ENCODE measurements at places on chromosomes 6 and 20.

GRCh38 chr6:131096786-131097185 lies 33.7 kb upstream of the EPB41L2 start:
- no peak for DNase-seq

- no peak for DNase-seq
Observed at GRCh38 chr6:6707143-6707542, 118.6 kb downstream of the LY86 start.

GRCh38 chr6:13248053-13248452 lies 80.3 kb downstream of the TBC1D7 start:
- no peak for DNase-seq

GRCh38 chr6:104855507-104855906 lies 4.2 kb downstream of the HACE1 start:
- DNase-seq = no peak

GRCh38 chr6:147397306-147397705 lies 111.2 kb upstream of the SAMD5 start:
- no peak for DNase-seq

- no peak for DNase-seq
Observed at GRCh38 chr20:49326026-49326425, 48.2 kb upstream of the ZNFX1 start.

GRCh38 chr6:137964876-137965275 lies 97.8 kb downstream of the TNFAIP3 start:
- DNase-seq = no peak

DNA sequence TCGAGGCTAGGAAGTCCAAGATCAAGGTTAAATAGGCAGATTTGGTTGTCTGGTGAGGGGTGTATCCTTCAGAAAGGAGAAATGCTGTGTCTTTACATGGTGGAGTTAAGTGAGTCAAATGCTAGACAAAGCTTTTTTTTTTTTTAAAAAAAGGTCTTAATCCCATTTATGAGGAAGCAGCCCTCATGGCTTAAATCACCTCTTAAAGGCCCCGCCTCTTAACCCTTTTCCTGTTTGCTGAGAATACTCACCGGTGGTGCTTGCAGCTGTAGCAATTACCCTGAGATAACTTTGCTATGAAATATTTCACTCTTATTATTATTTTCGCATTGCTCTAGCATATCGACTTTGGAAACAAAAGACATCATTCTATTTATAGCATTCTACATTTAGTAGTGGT lies 30.8 kb downstream of the FBXO30 start:
- DNase-seq = no peak

- DNase-seq = no peak
Observed at GRCh38 chr6:120354452-120355098, 979.7 kb downstream of the TBC1D32 start.

GRCh38 chr6:63589952-63590411 lies 17.7 kb downstream of the LOC128125822 start:
- no peak for DNase-seq

- no peak for DNase-seq
Observed at GRCh38 chr20:10940941-10941340, 267.1 kb upstream of the JAG1 start.

DNA sequence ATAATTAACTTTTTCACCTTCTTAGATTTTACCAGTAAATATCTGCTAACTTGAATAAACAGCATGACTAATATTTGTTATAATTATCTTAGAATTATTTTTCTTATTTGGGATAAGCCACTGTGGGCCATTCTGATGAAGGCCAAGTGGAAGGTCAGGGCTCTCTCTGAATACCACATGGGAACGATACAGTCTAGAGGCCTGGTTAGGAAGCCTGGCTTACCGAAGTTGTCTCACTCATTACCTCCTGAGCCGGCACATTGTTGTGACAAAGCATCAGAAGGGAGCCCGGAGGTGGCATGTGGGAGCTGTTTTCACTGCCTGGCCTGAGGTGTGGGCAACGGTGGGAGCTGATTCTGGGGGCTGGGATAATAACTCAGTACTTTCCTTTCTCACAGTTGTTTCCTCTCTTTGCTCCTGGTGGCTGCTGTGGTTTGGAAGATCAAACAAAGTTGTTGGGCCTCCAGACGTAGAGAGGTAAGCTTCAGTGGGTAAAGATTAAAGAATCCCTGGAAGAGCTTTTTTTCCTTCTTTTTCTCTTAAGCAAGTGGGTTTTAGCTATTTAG lies 29.2 kb downstream of the GFRA4 start:
- no peak for DNase-seq

- DNase-seq = no peak
Observed at GRCh38 chr20:48691523-48691922, 136.3 kb downstream of the PREX1 start.

DNA sequence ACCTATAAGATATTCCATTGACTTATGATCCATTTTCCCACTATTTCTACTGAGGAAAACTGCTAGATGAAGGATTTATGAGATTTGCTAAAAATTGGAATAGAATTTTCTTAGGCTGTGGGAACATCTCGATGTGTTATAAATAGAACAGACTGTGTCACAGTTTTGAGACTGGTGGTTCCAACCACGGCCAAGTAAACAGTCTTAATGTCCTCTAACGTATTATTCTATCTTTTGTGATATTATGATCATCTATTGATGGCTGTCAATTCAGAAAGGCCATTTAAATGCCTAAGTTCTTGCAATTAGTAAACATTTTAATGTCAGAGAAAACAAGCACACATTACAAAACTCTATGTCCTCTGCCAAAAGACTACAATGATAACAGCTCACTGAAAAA lies 71.5 kb upstream of the PLN start:
- no peak for DNase-seq

DNA sequence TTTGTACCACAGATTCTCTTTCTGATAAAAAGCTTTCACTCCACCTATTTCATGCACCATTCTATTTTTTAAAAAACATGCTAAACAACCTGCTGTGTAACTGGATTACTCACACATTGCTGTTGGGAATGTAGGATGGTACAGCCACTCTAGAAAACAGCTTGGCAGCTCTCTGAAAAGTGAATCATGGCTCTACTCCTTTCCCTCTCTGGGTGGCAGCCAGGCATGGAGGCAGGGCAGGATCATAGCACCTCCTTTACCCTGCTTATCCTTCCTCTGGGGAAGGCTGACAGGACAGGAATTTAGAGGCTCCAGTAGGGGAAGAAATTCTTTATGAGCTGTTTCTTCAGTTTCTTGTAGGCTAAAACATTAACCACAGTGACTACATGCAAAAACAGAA lies 6.7 kb upstream of the VNN2 start:
- no peak for DNase-seq

- DNase-seq = peak; percentile 42
Observed at GRCh38 chr6:43878823-43879495, 108.9 kb downstream of the VEGFA start.

- DNase-seq = no peak
Observed at GRCh38 chr6:129623008-129623732, 86.8 kb downstream of the ARHGAP18 start.

- no peak for DNase-seq
Observed at GRCh38 chr6:66403966-66404365, 696.9 kb upstream of the EYS start.

GRCh38 chr6:168223150-168223549 lies 96.4 kb downstream of the DACT2 start:
- DNase-seq = no peak

- DNase-seq = peak; percentile 74
Observed at GRCh38 chr6:44128020-44128917, 915 bp downstream of the TMEM63B start.

DNA sequence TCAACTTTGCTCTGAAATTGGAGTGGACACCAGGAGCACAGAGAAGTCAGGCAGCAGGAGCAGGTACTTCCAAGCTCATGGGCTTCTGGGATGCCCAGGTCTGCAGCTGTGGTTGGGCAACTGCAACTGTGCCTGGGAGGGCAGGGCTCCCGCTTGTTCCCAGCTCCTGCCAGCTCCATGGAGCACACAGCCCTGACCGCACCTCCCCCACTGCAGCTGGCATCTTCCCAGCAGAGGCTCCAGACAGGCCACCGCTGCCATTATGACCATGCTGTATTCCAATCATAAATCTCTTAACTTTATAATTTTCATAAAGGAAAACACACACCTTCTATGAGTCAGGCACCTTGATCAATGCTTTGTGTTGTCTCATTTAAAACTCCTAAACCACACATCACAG lies 36.9 kb downstream of the STK38 start:
- peak; percentile 98 for DNase-seq

DNA sequence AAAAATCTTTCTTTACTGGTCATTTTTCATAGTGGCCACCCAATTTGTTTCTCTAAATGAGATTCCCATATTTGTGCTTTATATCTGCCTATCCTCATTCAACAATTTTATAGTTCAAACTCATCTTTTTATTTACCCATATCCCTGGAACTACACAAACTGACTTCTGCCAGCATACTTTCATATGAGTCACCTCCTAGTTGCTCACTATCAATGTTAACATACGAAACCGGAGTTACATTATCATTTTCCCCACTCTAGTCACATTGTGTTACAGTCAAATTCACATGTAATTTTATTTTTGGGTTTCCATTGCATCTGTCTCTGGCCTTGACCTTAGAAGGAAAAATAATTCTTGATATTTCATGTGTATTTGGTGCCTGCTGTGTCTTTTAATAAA lies 499.4 kb downstream of the MAFB start:
- DNase-seq = no peak

DNA sequence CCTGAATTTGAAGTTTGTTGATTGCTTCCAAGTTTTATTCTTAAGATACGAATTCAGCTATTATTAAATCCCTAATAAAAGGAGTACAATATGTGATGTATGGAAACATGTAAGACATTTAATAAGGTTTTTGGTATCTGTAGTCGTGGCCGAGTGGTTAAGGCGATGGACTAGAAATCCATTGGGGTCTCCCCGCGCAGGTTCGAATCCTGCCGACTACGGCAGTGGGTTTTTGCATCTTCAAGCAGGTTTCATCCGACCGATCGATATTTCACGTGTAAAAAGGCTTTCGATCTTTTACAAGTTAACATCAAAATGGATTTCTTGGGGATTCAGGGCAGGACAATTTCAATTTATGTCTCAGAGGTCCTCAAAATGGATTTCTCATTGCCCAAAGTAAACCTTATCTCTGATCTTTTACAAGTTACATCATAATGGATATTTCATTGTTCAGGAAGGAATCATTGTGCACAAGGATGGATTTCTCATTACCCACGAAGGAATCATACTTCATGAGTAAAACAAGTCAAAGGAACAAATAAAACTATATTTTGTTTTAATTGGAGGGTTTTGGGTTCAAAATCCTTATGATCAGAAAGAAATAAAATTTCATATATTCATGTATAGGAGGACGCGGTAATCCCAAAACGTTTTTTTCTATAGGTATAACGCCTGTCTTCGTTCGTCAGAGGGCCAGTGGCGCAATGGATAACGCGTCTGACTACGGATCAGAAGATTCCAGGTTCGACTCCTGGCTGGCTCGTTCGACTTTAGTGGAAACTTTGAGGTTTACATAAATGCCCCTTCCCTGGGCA lies 37.3 kb upstream of the BTN3A2 start:
- DNase-seq = peak; percentile 57

GRCh38 chr6:68575765-68576439 lies 59.2 kb upstream of the ADGRB3 start:
- DNase-seq = no peak

DNA sequence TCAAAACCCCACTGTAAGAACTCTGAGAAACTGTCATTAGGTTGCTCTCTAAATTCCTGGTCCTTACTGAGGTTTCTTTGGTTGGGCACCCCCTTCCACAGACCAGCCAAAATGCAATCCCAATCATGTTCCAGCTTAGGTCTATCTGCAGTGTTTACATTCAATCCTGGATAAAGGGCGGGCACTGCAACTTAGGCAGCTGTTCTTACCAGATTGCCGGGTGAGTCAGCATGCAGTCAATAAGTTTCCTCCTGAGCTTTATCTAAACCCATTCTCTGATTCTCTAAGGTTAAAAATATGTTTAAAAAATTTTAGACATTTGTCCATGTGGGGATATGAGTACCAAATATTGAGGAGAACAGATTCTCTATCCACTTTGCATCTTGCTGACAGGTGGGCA lies 197.8 kb downstream of the HAO1 start:
- no peak for DNase-seq

- DNase-seq = no peak
Observed at GRCh38 chr6:86949771-86950170, 12.4 kb downstream of the HTR1E start.

- no peak for DNase-seq
Observed at GRCh38 chr20:51034476-51034875, 11.6 kb upstream of the KCNG1 start.

DNA sequence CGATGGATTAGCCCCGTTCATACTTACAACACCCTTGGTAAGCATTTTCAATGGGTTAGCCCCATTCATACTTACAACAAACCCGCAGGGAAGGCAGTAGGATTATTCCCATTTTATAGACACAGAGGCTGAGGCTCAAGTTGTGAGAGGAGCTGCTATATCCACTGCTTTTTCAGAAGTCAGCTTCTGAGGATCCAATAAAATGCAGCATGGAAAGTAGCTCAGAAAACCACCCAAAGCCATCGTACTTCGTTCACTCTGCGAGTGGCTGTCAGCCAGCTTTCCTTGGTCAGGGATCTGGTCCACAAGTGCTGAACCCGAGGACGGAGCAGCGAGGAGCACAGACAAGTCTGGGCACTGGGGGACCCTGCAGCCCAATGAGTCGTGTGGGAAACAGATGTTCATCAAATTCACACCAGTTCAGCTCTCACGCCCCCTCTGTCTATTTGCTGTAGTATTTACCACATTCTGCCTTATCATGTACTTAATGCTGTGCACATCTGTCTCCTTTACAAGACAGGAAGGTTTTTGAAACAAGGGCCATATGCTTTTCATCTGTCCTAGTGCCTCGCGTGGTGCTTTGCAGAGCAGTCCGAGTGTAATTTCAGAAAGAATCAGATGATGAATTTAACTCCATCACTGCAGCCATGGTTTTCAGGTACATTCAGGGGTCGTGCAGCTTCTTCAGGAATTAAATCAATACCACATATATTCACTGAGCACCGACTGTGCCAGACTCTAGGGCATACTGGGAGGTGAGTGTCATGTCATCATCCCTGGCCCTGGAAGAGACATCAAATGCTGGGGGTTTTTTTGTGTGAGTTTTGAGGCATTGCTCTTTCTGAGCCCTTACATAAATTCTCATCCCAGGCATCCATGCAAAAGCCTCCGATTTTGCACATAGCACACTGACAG lies 256.9 kb downstream of the CDH26 start:
- DNase-seq = no peak

DNA sequence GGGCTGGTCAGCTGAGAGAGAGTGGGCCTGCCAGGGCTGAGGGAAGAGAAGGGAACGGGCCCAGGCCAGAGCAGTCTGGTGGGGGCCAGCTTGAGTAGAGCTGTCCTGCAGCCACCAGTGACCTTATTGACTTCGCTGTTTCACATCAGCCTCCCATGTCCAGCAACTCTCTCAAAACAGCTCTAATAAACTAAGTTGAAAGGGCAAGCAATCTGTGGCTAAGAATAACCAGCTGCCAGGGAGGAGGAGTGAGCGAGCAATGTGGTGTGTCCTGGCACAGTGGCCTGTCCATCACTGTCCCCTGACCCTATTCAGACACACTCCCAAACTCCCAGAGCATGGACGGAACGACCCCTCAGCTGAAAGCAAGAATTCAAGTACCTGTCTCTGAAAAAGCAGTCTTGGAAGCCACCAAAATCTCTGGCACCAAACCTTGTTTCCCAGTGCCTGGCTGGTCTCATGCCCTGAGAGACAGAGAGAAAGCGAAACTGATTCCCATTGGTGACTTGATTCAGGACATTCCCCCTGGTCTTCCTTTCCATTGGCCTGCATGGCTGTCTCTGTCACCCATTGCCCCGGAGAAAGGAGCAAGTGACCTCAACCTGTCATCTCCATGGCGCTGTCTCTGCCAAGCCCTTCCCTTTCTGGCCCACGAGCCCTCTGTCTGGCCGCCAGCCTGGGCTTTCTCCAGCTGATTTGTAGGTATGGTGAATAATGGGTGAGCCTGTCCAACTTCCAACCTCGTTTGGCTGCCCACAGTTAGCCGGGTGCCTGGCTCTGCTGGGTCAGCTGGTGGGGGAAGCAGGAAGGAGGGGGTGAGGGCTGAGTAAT lies at the start of gene DDO:
Gene DDO (minus strand): TSS at position 490 of the 831 bp plus-strand sequence. CDS start 2,113 bp downstream, outside the sequence.
- DNase-seq = peak; percentile 59
